ENCODE measurements at places on chromosomes 6 and 20.

DNA sequence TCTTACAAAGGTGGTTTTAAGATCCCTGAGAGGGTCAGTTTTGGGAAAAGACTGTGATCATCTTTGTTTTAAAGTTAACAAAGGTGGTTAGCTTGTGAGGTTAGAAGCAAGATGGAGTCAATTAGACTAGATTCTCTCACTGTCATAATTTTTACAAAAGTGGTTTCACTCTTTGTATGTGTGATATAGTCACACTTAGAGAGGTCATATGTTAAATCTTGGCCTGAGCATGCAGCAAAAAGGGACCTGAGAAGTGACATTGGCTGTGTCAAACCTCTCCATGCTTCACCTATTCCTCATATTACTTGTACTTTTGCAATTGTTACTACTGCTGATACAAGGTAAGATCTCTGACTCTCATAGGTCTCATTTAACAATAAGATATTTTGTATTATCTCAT is 368.0 kb downstream of the TBC1D32 start:
- H3K36me3 ChIP-seq: no peaks in the 10 kb centered on the region
- H3K4me3 ChIP-seq: no peak overlapping the region
- DNase-seq: no peak
- H3K27me3 ChIP-seq: no peaks in the 10 kb centered on the region
- no peaks in the 10 kb centered on the region for H3K4me1 ChIP-seq

DNA sequence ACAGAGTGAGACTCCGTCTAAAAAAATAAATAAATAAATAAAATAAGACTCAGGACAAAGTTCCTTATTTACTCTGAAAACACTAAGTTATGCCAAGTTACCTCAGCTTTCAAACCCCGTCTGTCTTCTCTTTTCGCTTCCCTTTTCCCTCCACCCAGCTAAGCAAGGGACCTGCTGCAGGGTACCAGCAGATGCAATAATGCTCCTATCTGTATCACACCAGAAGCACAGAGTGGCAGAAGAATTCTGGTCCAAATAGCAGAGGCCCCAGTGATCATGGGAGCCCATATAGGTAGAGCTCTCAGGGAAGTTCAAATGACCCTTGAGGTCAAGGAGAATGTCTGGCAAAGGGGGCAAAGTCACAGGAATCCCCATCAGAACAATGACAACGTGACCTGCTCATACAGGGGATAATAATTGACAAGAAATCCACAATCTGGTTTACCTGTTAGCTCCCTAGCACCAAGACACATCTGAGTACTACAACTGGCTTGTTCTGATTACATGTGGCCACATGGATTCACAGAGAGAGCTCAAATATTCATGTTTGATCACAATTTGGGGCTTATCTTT is 8.7 kb downstream of the GCM1 start:
- no peaks in the 10 kb centered on the region for H3K36me3 ChIP-seq
- no peak overlapping the region for H3K4me3 ChIP-seq
- no peak overlapping the region for H3K27ac ChIP-seq
- H3K4me1 ChIP-seq: no peaks in the 10 kb centered on the region
- no peak for DNase-seq

DNA sequence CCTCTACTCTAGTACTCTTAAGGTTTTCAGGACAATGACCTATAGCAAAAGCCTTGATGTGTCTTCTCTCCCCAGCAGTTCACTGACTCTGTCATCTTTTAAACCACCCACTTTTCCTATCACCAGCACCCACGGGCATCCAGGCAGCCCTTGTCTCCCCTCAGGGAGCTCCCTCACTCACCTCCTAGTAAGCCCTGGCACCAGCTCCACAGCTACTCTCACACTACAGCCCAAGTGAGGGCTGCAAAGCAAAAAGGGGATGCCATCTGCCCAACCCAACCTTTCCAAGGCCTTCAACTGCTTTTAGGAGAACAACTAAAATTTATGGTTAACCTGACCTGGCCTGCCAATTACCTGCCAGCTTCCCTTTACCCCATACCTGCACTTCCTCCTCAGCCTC is 26.0 kb downstream of the GCLC start:
- no peaks in the 10 kb centered on the region for H3K4me1 ChIP-seq
- H3K36me3 ChIP-seq: no peaks in the 10 kb centered on the region
- no peak overlapping the region for H3K27ac ChIP-seq
- no peaks in the 10 kb centered on the region for H3K27me3 ChIP-seq

DNA sequence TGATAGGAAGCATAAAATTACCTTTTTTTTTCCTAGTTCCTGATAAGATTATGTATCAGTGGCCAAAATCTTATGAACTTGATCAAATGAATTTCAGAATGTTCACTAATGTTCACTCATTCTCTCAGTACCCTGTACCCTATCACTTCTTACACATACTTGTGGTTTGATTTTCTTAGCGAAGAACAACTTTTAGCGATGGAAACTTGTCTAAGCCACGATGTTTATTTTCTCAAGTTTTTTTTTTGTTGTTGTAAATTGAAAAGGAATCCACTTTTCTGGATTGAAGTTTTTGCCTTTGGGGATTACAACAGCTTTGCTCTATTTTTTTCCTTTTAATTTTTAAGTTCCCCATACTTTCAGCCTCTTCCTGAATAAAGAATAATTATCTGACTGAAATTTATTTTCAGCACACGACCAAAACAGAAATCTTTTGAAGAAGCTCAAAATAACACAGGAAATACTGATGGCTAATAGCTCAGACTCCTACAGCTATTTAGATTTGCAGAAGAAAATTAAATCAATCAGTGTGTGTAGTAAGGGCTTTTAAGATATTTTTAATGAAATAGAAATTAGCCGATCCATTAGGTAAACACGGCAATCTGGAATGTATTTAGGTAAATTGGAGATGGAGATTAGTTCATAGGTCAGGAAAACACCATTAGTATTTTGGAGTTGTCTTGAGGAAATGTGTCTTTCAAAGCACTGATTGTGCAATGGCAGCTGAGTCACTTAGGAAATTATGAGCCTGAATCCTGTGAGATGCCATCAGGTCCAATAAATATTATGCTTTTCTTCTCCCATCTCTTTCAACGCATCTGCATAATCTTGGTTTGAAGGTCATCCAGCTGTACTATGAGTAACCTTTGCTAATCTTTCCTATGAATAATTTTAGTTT is 217.5 kb downstream of the GJA1 start:
- no peaks in the 10 kb centered on the region for H3K36me3 ChIP-seq
- DNase-seq: no peak
- H3K4me1 ChIP-seq: no peaks in the 10 kb centered on the region

GRCh38 chr6:151004383-151005024 is 139.0 kb downstream of the MTHFD1L start:
- no peak overlapping the region for H3K4me3 ChIP-seq
- H3K4me1 ChIP-seq: no peaks in the 10 kb centered on the region
- H3K27ac ChIP-seq: peak overlapping the region; percentile 37
- H3K36me3 ChIP-seq: no peaks in the 10 kb centered on the region
- no peak for DNase-seq

DNA sequence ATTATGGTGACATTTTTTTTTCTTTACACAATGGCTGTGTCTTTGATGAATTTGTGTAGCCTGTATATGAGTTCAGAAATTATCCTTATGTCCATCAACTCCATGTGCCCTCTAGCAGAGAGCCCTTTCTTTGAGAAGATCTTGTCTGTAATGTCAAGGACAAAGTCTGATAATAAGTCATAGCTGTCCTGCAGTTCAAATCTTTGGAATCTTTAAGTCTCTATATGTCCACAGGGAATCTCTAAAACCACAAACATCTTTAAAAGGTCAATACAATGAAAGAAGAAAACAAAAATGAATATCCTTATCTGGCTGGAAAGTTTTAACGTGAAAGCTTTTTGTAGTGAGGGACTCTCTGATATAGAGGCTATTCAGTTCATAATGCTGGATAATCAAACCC is 16.9 kb upstream of the TMEM14A start:
- DNase-seq: no peak
- no peaks in the 10 kb centered on the region for H3K27me3 ChIP-seq
- H3K36me3 ChIP-seq: no peaks in the 10 kb centered on the region
- H3K4me3 ChIP-seq: no peak overlapping the region
- no peak overlapping the region for H3K27ac ChIP-seq

- no peak for DNase-seq
- H3K36me3 ChIP-seq: no peaks in the 10 kb centered on the region
- H3K4me3 ChIP-seq: no peak overlapping the region
- H3K27ac ChIP-seq: no peak overlapping the region
- H3K27me3 ChIP-seq: no peaks in the 10 kb centered on the region
These were observed 54.3 kb downstream of the PPP1R14C start for GRCh38 chr6:150196942-150197745.

- no peak overlapping the region for H3K4me3 ChIP-seq
- H3K27me3 ChIP-seq: no peaks in the 10 kb centered on the region
- no peaks in the 10 kb centered on the region for H3K4me1 ChIP-seq
- DNase-seq: no peak
- no peaks in the 10 kb centered on the region for H3K36me3 ChIP-seq
- no peak overlapping the region for H3K27ac ChIP-seq
These were observed 226.7 kb downstream of the MEI4 start for GRCh38 chr6:77879527-77879926.

DNA sequence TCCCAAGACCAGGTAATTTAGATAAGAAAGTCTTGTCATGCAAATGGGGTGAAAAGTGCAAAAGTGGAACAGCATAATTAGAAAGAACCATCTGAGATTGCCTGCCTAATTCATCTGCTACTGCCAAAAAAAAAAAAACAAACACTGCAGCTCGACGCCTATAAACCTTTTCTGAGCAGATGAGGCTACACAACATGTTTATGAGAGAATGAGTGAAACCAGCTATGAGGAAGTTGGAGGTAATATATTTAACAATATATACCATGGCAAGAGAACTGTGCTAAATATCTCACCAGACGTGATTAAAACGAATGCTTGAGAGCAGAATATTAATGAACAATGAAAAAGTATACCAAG is 50.0 kb downstream of the LAMA4 start:
- no peak for DNase-seq
- peak overlapping the region; percentile 41 for H3K27ac ChIP-seq
- no peaks in the 10 kb centered on the region for H3K4me1 ChIP-seq
- H3K36me3 ChIP-seq: no peaks in the 10 kb centered on the region

- no peak overlapping the region for H3K4me3 ChIP-seq
- H3K4me1 ChIP-seq: no peaks in the 10 kb centered on the region
- H3K36me3 ChIP-seq: no peaks in the 10 kb centered on the region
- no peak for DNase-seq
These were observed 160.1 kb downstream of the ERMARD start for GRCh38 chr6:169911264-169912263.

GRCh38 chr20:62628691-62629090 is 13.6 kb upstream of the SLCO4A1 start:
- no peaks in the 10 kb centered on the region for H3K27me3 ChIP-seq
- H3K4me1 ChIP-seq: peaks cover 11% of the 10 kb centered on the region
- peak overlapping the region; percentile 48 for H3K27ac ChIP-seq
- DNase-seq: peak; percentile 60
- no peak overlapping the region for H3K4me3 ChIP-seq

- no peaks in the 10 kb centered on the region for H3K27me3 ChIP-seq
- no peak for DNase-seq
- H3K27ac ChIP-seq: peak overlapping the region; percentile 52
- no peaks in the 10 kb centered on the region for H3K4me1 ChIP-seq
- no peaks in the 10 kb centered on the region for H3K36me3 ChIP-seq
These were observed 137.0 kb downstream of the MRPL14 start for GRCh38 chr6:43990275-43990626.

DNA sequence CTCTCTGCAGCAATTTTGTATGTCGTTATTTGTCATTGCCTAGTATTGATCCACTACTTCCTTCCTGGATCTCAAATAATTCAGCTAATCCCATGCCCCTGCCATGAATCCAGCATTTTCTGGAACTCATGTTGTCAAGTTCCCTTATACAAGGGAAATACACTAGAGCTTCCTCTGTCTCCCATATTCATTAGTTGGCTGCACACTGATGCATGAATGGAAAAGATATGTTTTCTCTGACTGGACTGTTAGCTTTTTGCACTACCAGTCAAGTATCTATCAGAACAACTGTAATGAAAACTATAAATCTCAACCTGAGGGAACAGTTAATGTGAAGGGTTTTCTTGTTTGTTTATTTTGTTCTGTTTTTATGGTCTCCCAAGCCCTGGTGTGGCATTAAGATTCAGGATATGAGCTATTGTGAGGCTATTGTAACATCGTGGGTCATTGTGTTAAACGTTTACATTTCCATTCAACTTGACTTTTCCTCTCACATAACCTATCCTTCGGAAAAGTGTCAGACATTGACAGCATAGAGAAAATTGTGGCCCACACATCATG is 102.5 kb upstream of the FAM8A1 start:
- H3K36me3 ChIP-seq: no peaks in the 10 kb centered on the region
- H3K4me1 ChIP-seq: no peaks in the 10 kb centered on the region
- no peak for DNase-seq
- H3K27ac ChIP-seq: no peak overlapping the region
- H3K27me3 ChIP-seq: no peaks in the 10 kb centered on the region

DNA sequence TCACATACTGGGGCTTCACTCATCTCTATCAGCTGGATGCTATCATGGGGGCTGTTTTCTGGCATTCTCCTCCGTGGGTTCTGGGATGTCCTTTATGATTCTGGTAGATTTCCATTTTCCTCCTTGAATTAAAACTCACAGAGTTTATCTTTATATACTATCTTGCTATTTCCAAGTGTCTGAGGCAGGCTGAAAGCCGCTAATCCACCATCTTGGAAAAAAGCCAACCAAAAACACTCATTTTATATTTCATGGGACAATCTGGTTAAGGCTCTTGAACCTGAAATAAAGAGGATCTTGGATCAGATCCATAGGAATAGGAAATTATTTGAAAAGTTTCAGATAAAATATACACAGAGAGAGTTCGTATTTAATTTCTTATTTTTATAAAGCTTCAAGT is 86.0 kb downstream of the AFG1L start:
- H3K36me3 ChIP-seq: no peaks in the 10 kb centered on the region
- H3K27me3 ChIP-seq: no peaks in the 10 kb centered on the region
- no peak overlapping the region for H3K27ac ChIP-seq
- H3K4me3 ChIP-seq: no peak overlapping the region
- H3K4me1 ChIP-seq: no peaks in the 10 kb centered on the region
- no peak for DNase-seq

GRCh38 chr6:32832535-32832934 is 6.0 kb downstream of the TAP2 start:
- H3K36me3 ChIP-seq: no peaks in the 10 kb centered on the region
- H3K4me1 ChIP-seq: no peaks in the 10 kb centered on the region
- H3K4me3 ChIP-seq: no peak overlapping the region

GRCh38 chr6:5102267-5102970 is 17.3 kb downstream of the PPP1R3G start:
- H3K4me3 ChIP-seq: no peak overlapping the region
- H3K36me3 ChIP-seq: no peaks in the 10 kb centered on the region
- DNase-seq: no peak
- H3K4me1 ChIP-seq: no peaks in the 10 kb centered on the region
- H3K27me3 ChIP-seq: no peaks in the 10 kb centered on the region

GRCh38 chr6:109081026-109081425 is 13.6 kb downstream of the SESN1 start:
- no peak for DNase-seq
- H3K4me1 ChIP-seq: no peaks in the 10 kb centered on the region
- H3K27ac ChIP-seq: no peak overlapping the region
- H3K27me3 ChIP-seq: no peaks in the 10 kb centered on the region
- H3K36me3 ChIP-seq: no peaks in the 10 kb centered on the region

GRCh38 chr6:170371080-170371479 is 64.5 kb downstream of the FAM120B start:
- H3K27ac ChIP-seq: no peak overlapping the region
- no peak overlapping the region for H3K4me3 ChIP-seq
- H3K27me3 ChIP-seq: no peaks in the 10 kb centered on the region
